ENCODE measurements at places on chromosomes 13 and 19. TPM values are rescaled to one million over a fixed set of nuclear protein-coding genes. Genes with fewer than 3 reads are reported as not detected.

Gene MBD3L3
- not detected for total RNA-seq

Gene GPC5
- total RNA-seq, result not detected

Gene NCR1
- total RNA-seq, result not detected

Gene TNFSF13B
- not detected for total RNA-seq

Gene KLF16
- 29.4 TPM for total RNA-seq

Measured in A549 treated with Mapracorat at 1 μM for 4 hours (cell line).